Prostate gland (tissue), 2 donors: ENCODE measurements at places on chromosomes 1 and 21.

DNA sequence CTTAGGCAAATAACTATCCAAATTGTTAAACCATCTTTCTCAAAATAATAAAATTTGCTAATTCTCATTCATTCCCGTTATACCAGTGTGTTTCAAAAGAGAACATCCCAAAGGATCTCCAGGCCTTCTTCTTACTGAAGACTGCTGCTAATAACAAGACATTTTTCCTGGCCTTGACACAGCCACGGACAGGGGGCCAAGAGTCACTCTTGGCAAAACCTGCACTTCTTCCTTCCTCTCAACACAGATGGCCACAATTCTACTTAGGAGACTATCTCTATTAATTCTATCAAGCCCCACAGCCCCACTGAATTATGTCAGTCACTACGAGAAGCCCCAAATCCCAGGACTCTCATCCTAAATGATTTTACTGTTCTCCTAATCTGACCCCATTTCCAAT lies 86.0 kb downstream of the EVI5 start:
- DNase-seq: no peak

DNA sequence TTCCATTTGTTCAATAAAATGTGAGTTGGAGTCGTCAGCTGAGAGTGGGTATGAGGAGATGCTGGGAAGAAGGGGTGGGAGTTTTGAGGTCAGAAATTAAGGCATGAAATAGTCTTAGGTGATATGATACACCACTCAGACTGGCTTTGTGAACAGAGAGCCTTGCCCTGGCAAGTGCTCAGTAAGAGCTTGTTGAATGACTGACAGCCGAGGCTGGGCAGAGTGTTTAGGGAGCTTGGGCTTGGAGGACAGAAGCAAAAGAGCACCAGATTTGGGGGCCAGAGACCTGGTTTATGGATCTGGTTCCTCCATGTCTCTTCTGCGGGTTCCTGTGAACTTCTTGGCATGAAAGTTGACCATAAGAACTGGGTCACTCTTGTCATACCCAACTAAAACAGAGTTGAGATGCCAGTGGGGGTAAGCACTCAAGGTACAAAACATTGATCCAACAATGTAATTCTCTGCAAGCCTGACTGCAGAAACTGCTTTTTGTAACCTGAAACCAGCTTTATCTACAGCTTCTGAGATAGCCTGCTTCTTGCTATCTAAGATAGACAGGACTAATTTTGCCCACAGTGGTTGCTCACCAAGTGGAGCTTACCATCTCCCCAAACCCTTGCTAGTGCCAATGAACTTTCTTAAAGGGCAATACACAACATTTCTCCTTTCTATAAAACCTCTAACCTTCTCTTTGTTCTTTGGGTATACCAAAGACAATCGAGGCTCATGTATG lies 126.4 kb downstream of the TENT5C start:
- no peak for DNase-seq

- DNase-seq: no peak
Measured at GRCh38 chr21:46221664-46222435, 6.7 kb downstream of the LSS start.

DNA sequence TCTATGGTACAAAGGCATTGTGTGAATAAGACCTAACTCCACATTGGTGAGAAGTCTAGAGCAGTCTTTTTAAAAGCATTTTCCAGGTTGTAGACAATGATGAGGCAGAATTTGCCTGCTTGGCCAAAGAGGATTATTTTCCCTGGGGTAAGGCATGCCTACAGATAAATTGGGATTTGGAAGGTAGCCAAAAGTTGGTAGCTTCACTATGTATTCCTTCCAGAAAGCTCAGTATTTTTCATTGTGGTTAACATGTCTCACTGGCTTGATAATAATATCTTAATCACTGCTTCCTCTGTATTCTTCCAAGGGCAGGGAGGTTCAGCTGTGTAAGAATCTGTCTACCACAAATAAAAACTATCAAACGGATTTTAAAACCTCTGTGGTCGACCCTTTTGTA lies 590.8 kb upstream of the PRMT6 start:
- no peak for DNase-seq

GRCh38 chr21:33940164-33940880 lies 24.7 kb upstream of the ATP5PO start:
- no peak for DNase-seq
